ENCODE measurements at places on chromosomes 4 and X.

DNA sequence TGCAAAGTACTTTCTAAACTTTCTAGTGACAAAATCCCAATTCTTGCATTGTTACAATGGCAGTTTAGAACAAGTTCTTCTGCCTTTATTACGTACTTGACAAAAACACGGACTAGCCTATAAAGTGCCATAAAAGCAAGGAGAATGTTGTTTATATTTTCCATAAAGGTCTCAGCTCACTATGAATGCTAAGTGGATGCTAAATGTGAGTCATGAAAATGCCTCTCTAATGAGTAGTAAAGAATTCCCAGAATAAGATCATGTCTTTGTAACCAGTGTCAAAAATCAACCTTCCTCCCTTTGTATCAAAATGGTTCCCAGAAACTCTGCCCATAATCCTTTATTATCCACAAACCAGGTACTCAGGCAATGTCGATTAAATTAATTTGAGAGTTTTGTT, 539.8 kb upstream of the SLIT2 start:
- DNase-seq = no peak

DNA sequence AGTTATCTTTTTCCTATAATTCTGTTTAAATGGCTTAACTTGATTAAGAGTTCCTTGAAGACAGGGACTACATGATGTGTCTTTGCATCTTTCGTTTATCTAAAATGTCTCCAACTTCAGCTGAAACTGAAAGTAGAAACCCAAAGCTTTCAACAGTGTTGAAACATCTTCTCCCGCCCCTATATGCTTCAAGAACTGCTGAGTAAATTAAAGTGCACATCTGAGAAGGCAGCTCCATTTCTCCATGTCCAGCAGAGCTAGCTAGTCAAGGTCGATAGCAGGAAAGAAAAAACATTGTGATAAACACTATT, 185.7 kb upstream of the TBL1X start:
- DNase-seq = no peak

- DNase-seq = no peak
Observed at GRCh38 chr4:110527156-110527555, 51.2 kb downstream of the ENPEP start.

- no peak for DNase-seq
Observed at GRCh38 chr4:143555676-143556075, 42.2 kb downstream of the SMARCA5 start.

DNA sequence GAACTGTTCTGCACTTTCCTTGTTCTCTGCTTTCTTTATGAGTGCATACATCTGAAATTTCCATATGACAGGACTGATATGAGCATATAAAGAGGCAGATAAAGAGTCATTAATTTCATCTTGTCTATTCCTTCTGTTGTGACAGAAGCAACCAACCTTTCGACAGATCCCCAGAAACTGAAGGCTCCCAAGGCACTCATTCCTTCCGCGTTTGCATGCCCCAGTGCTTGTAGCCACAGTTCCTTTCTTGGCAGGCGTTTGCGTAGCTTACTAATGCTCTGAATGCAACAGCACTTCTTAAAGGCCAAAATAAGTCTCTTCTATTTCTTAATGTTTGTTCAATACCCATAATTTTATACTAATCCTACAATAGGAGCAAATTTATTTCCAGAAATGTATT, 94.0 kb upstream of the TBL1X start:
- DNase-seq = no peak

DNA sequence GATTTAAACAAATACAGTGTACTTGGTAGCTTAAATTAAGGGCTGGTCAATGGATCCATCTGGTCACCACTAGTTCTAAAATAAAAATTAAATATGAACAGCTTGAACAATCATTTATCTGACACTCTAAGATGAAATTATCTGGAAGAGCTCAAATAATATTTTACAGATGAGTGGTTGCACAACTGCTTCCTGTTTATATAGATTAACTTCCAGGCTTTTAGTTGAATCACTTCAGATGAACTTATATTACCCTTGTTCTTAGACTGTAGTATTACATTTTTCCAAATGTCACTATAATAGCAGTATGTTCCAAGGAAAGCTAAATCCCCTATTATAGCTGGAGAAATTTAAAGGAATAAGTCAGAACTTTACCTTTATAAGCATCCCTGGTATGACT, 92.4 kb upstream of the SMIM10 start:
- DNase-seq = no peak

DNA sequence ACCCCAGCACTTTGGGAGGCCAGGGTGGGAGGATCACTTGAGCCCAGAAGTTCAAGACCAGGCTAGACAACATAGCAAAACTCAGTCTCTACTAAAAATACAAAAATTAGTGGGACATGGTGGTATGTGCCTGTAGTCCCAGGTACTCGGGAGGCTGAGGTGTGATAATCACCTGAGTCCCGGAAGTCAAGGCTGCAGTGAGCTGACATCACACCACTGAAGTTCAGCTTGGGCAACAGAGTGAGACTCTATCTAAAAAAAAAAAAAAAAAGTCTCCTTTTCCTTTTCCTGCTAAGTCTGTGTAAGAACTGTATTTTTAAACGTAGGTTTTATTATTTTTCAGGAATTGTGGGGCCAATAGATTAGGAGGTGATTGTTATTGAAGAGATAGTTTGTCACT, 356.7 kb downstream of the ARHGAP24 start:
- no peak for DNase-seq

DNA sequence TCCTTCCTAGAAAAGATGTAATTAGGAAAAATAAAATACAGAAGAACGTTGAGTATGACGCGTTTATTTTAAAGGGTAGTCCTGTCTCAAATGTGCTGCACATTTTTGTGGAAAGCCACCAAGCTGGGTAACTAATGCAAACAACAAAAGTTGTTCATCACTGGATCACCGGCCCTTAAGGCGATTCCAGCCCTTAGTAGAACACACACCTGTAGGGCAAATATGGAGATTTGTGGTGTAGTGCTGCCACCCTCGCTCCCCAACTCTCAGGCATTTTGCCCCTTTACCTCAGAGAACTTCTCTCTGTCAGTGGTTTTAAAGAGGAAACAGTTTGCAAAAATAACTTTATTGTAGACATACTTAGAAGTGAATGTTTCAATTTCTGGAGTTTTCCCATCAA, 1.9 kb downstream of the TBL1X start:
- no peak for DNase-seq

- DNase-seq = no peak
Observed at GRCh38 chr4:24471486-24472160, 112.7 kb downstream of the DHX15 start.

- DNase-seq = no peak
Observed at GRCh38 chr4:159111416-159111815, 8.5 kb downstream of the RAPGEF2 start.

DNA sequence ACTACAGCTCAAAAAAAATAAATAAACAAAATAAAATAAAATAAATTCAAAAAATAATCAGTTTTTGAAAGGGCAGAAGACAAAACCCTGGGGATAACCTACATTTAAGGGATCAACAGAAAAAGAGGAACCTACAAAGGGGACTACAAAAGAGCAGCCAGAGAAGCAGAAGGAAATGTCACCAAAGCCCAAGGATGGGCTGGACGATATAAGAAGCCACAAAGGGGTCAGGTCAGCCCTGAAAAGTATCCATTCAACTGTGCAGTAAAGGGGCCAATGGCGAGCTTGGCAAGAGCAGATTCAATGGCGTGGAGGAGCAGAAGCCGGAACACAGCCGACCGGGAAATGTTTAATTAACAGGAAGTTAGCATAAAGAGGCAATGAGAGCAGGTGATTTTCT, 16.9 kb downstream of the ACOT9 start:
- no peak for DNase-seq

DNA sequence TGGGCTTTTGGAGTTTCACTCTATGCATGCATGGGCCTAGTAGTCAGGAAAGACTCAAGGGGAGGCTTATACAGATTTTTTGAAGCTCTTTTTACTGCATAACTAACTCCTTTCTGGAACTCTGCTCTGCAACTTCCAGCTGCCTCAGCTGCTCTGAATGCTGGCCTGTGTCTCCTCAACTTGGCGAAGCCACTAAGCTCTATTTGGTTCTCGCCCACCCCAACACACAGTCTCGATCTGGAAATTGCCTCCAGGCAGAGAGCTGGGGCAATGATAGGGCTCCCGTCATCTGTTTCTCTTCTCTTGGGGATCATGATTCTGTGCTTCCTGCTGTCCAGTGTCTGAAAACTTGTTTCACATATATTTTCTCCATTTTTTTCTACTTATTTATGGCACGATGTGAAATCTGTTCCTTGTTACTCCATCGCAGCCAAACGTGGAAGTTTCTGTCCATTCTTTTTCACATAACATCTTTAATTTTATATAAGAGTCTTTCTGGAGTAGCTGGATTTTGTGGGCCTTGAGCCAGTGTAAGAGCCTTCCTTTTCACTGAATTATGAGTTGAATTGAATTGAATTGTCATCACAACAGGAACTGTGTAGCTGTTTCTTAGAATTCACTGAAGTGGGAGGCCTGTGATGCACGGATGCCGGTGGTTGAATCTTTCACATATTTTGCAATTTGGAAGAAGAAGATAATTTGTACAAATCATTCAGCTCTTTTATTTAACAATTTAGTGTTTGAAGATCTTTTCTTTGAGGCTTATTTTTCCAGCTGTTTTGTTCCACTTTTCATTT, 9.0 kb downstream of the ZNF275 start:
- DNase-seq = no peak

DNA sequence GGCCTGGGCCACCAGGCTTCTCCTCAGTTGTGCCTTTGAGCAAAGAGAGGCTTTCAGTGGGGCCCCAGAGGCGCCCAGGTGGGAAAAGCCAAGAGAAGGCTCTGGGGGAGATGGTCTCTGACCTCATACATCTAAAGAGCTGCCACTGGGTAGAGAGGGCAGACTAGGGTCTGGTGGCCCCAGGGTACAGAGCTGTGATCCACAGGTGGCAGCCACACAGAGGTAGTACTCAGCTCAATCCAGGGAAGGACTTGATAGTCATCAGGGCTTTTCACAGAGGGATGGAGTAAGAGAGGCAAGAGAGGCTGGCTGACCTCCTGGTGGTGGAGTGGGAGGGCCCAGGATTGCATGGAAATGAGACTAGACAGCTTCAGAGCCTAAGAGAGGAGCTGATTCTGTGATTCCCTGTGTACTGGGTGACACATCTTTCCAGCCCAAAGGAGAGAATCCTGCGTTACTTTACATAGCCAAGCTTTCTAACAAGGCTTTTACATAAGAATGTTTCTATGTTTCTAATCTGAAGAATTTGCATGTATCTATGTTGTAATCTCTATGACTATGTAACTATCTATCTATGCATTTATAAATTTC, 53.2 kb upstream of the PJA1 start:
- DNase-seq = no peak

GRCh38 chr4:37960098-37960497, at the start of gene PTTG2:
Gene PTTG2, plus strand, starts transcription at chr4:37960398. Its CDS starts 37 bp downstream, at chr4:37960435.
- DNase-seq = no peak

DNA sequence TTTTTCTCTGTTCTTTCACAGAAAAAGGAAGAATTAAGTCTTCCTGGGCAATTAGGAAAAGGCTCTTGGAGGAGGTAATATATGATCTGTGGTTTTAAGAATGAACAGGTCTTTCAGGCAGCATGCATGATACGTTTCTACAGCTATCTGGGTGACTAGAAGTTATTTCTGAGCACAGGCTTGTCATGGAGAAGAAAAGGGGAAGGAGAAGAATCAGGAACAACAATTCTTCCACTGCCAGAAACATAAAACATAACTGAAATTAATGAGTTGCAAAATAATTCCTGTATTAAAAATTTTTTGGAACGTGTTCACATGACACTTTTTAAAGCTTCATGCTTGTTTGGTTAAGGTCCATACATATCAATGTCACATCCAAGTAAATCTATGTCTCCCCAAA, 17.7 kb upstream of the STIM2 start:
- DNase-seq = no peak

DNA sequence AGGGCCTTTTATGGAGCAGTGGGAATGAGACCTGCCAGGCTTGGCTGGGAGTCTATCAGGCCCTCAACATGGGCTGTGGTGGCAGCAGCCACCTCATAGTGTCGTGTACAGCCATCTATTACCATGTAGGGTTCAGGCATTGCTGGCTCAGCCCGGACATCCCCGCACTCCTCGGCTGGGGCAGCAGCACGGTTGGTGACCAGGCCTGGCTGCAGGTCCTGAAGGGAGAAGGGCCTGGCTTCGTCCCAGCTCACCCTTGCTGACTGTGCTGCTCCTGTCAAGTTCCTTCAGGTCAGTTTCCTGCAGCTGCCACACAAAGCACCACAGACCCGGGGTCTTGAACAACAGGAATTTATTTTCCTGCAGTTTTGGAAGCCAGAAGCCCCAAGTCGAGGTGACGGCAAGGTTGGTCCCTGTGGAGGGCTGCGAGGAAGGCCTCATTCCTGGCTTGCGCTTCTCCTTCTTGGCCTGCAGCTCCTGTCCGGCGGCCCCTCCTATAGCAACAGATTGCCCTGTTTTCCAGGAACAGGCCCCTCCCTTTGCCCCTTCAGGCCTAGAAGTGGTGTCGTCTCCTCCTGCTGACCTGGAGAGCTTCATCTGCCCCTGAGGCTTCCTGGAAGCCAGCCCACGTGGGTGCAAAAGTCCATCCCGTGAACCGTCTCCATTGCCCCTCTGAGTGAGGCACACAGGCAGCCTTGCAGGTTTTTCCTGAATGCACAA, 25.2 kb upstream of the SORCS2 start:
- no peak for DNase-seq

GRCh38 chrX:1928805-1929204, 313.9 kb downstream of the ASMT start:
- no peak for DNase-seq

DNA sequence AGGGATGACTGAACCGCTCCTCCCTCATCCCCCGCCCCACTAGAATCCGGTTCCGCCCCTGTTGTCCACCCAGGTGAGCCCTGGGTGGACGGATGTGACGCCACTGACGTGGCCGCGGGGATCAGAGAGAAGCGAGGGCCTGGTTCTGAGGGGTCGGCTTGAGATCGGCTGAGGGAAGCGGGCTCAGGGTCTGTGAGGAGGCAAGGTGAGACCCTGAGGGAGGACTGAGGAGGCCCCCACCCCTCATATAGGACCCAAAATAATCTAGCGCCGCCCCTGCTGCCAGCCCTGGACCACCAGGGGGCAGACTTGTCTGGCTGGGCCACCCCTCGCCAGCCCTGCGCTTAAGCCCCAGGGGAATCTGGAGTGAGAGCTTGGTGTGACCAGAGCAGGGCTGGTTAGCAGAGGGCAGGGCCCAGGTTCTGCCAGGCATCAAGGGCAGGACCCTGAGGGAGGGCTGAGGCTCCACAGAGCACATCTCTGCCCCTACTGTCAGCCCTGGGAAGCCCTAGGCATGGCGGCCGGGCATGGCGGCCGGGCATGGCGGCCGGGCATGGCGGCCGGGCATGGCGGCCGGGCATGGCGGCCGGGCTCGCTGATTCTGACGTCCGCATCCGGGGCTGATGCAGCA, at the start of gene MAGEA8:
Gene MAGEA8, plus strand, starts transcription at position 103 of the 631 bp plus-strand sequence. CDS start 3,090 bp downstream, outside the sequence.
- DNase-seq = no peak

Data from C1 segment of cervical spinal cord (tissue), 14 donors.